ENCODE measurements at places on chromosomes 1 and 21.

DNA sequence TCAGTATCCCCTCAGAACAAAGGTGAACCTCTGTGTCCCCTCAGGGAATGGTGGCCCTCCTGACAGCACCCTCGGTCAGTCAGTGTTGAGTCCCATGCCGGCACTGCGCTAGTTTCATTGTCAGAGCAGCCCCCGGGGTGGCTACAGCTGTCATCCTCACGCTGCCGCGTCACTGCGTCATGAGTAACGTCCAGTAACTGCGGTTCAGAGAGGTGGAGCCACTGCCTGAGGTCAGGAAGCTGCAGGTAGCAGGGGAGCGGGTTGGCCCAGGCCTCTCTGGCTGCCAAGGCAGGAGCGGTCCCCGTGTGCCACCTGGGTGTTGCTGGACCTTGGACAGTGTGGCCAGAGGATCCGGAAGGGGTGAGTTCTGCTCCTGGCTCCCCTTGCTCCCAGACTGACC lies 20.2 kb upstream of the WNT4 start:
- no peak for DNase-seq

DNA sequence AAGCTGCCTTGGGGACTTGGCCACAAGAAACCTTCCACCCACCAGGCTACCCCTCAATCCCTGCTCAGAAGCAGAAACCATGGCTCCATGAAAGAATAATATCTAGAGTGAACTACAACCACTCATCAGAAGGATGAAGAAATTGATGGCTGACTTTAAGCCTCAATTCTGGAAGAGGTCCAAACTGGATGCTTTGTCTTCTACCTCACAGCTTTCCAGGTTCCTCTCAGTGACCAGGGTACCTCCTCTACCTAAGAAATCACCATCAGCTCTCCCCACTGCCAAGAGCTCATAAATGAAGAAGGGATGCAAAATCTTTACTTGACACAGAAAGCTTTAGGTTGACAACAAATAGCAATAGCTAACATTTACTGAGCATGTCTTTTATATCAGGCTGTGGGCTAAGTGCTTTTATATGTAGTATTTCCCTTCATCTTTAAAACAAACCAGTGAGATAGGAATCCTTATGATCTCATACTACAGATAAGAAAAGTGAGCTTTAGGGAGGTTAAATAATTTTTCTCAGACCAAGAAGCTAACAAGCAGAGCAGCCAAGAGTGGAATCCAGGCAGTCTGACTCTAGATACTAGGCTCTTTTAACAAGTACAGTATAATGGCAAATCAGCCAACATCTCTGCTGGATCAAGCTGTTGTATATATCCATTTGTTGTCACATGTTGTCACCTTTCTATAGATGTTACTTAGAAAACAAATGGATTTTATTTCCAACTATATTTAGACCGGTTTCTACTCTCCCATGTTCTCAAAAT lies 243.0 kb upstream of the SGIP1 start:
- no peak for DNase-seq

DNA sequence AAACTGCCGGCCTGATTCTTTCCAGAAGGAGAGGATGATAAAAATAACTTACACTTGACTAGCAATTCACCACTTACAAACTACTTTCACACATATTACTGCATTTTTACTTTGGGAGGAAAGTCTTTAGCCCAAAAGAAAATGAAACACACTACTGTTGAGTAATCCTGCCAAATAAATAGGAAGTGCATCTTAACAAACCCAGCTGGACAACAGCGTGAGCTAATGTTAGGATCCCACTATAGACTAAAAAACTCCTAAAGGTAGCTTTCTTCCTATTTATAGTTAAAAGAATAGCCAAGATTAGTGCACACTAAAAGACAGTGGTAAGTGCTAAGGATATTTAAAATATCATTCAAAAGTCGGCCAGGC lies 83.8 kb downstream of the HSF2BP start:
- no peak for DNase-seq

- DNase-seq, result no peak
These were observed 3.5 kb downstream of the HSPG2 start for GRCh38 chr1:21933397-21934248.

- no peak for DNase-seq
These were observed 28.3 kb upstream of the LY9 start for GRCh38 chr1:160767395-160768294.

GRCh38 chr1:200147742-200148141 lies 120.2 kb downstream of the NR5A2 start:
- DNase-seq, result no peak

- DNase-seq, result no peak
These were observed 33.8 kb upstream of the ERO1B start for GRCh38 chr1:236315518-236315917.

DNA sequence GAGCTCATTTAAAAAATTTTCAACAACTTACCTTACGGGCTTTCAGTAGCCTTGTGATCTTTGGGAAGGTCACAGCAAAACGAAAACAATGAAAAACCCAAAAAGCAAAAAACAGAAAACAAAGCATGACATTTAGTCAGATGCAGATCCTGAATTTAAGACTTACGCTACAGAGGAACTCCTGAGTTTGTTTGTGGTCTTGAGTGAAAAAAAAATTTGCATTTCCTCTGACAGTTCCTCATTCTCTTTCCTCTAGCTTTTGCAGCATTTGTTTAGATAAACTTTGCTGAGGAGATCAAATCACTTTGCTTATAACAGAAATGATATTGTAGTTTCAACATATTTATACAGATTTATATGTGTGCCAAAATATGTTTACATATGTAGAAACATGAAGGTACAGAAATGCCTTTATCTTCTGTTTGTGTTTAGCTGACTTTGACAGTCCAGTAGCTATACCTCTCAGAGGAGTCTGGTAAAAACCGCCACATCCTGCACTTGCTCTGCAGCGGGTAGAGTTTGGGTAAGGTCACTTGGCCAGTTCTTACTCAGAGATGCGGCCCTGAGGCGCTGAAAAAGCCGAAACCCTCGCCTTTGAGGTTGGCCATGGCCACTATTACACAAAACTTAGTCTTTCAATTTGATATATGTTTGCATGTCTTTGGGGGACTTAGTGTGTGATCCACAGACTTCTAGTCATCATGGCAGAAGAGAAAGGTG lies 142.5 kb downstream of the TNR start:
- no peak for DNase-seq

Measured in left renal pelvis (tissue), 4 donors.